Liver (tissue), 10 donors: ENCODE measurements at places on chromosomes 12 and 14. TPM values are rescaled to one million over a fixed set of nuclear protein-coding genes. Genes with fewer than 3 reads are reported as not detected.

- H3K27me3 ChIP-seq: no peaks in the 10 kb centered on the region
- H3K4me3 ChIP-seq: no peak overlapping the region
- no peaks in the 10 kb centered on the region for H3K36me3 ChIP-seq
- H3K4me1 ChIP-seq: peaks cover 10% of the 10 kb centered on the region
Measured at GRCh38 chr12:62604373-62604772, 137.7 kb downstream of the MON2 start.

GRCh38 chr14:63011623-63012022 is 33.6 kb downstream of the KCNH5 start:
- no peaks in the 10 kb centered on the region for H3K27me3 ChIP-seq
- DNase-seq: no peak
- no peak overlapping the region for H3K27ac ChIP-seq
- H3K4me3 ChIP-seq: no peak overlapping the region
- no peaks in the 10 kb centered on the region for H3K36me3 ChIP-seq

- no peak overlapping the region for H3K4me3 ChIP-seq
- no peak overlapping the region for H3K27ac ChIP-seq
- no peaks in the 10 kb centered on the region for H3K36me3 ChIP-seq
- no peaks in the 10 kb centered on the region for H3K27me3 ChIP-seq
- H3K4me1 ChIP-seq: no peaks in the 10 kb centered on the region
Measured at GRCh38 chr14:106551265-106551664, 1024.9 kb downstream of the TMEM121 start.

DNA sequence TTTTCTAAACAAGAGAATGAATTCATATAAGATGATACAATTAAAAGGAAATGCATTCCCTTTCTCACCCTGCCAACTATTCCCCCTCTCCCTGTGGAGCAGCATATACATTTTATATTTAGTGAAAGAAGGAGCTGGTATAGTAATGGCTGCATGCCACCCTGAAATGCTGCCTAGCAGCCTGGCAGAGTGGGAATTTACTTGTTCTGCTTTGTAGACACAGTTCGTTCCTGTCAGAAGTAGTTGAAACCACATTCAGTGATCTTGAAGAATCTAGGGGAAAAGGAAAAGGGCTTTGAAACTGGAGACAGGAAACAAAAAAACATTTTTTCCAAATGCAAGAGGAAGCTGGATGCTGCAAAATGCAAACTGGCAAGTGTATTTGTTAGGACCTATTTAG is 176.0 kb upstream of the PLEKHA5 start:
- no peak overlapping the region for H3K27ac ChIP-seq
- no peaks in the 10 kb centered on the region for H3K36me3 ChIP-seq
- no peaks in the 10 kb centered on the region for H3K27me3 ChIP-seq
- H3K4me3 ChIP-seq: no peak overlapping the region
- DNase-seq: no peak

Gene SLC16A7
- total RNA-seq: 14.8 TPM

Gene TSHR
- total RNA-seq: not detected
